ENCODE measurements at places on chromosomes 4 and X.

DNA sequence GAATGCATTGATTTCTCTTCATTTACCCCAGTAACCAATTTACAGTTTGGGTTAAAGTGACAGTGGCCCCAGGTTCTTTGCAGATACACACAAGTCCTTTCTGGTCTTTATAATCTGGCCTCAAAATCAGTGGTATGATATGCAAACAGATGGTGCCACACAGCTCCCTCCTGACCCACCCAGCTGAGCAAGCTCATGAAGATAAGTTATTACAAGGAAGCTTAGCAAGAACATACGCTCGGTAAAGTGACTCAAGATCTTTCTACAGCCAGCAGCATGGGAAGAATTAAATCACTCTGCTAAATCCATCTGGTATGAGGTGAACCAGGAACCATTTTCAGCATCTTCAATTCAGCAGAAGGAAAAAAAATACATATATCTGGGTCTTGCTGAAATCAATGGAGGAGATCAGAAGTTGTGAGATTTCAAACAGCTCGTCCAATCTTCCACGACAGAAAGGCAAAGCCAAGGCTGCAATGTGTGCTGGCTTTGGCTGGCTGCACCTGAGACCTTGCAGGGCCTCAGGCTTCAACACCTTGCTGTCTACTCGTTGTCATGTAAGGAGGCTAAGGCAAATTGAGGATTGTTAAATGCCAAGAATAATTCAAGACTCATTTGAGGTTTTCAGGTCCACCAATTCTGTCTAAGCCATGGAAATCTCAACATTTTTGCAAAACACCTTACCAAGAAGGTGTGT is 28.2 kb downstream of the SEL1L3 start:
- DNase-seq = no peak

- no peak for DNase-seq
These were observed 101.6 kb downstream of the COL4A5 start for GRCh38 chrX:108541286-108541685.

GRCh38 chr4:172517391-172517790 is 651.2 kb upstream of the GALNT7 start:
- no peak for DNase-seq

GRCh38 chrX:98071331-98071730 is 1187.6 kb downstream of the RPA4 start:
- DNase-seq = no peak

DNA sequence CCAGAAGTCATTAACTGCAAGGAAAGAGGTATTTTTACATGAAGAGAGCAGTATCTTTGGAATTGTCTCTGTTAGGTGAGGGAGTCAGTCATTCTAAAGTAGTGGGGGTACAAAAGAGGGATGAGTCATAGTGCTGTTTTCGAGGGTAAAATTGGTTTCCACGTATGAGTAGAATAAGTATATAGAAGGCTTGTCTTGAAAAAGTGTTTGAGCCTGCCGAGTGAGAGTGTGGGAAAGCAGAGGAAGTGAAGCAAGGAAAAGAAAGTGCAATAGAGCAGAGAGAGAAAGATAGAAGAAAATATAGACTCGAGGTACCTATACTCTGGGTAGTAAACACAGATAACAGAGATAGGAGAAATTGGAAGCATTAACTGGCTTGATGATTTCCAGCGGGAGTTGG is 696.4 kb downstream of the DMD start:
- no peak for DNase-seq
